Cerebellar nuclear complex (tissue), 1 donor: ENCODE measurements at places on chromosomes 3 and 15.

DNA sequence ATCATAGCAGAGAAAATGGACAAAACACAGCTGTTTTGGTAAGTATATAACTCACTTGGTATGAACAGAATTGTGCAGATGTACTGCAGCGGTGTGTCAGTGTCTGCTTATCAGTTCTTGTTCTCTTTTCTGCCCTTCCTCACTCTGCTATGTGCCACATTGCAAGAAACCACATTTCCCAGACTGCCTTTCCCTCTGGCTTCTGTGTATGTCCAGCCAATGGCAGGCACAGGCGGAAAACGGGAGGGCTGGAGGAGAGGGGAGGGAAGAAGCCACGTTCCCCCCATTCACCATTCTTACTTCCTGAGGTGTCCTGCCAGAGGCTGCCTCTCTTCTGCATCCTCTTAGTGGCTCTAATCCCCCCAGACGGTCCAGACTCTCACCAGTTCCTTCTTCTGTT, 15.4 kb downstream of the HHLA2 start:
- DNase-seq = no peak

GRCh38 chr3:56787258-56787775, 14.4 kb downstream of the ARHGEF3 start:
- no peak for DNase-seq

- no peak for DNase-seq
These were observed 24.9 kb downstream of the LARS2 start for GRCh38 chr3:45413172-45413765.

DNA sequence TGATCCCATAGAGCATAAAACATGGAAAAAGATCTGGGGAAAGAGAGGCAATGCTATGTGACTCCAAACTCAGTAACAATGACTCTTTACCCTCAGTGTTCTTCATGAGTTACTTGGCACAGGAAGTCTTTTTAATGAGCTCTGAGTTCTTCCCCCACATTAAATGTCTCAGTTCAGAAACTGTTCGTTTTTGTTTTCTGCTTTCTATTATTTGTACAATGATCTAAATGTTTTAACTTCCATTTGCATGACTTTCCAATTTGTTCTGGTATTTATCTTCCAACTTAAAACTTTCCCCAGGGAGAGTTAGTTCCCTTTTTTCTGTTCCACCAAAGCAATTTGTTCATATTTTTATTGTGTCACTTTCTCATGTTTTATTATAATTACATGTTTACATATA, 177.0 kb upstream of the ZBTB20 start:
- no peak for DNase-seq

- no peak for DNase-seq
These were observed 2.3 kb upstream of the HMCES start for GRCh38 chr3:129276385-129276784.

GRCh38 chr3:155753038-155753639, 8.3 kb upstream of the PLCH1 start:
- no peak for DNase-seq

- no peak for DNase-seq
These were observed 370.9 kb downstream of the NSUN3 start for GRCh38 chr3:94433811-94434210.

GRCh38 chr3:127396473-127396872, 108.6 kb upstream of the PRR20G start:
- no peak for DNase-seq

- no peak for DNase-seq
These were observed 703 bp downstream of the PEAK1 start for GRCh38 chr15:77418966-77419835.

DNA sequence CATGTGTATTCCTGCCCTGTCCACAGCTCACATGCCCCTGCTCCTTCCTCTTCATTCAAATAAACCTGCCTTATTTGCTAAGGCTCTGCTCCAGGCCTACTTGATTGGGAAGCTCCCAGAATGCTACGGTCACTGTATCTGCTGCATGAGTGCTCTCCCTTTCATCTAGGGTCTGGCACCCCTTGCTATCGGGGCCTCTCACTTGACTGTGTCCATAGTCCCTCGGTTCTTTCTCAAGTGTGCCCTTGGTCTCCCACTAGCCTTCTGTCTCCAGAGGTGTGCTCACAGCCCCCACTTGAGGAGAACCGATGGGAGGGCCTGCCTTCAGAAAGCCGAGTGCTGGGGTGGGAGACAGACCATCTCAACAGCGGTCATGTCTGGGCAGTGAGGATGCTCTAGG, 57.4 kb upstream of the NMNAT3 start:
- no peak for DNase-seq

DNA sequence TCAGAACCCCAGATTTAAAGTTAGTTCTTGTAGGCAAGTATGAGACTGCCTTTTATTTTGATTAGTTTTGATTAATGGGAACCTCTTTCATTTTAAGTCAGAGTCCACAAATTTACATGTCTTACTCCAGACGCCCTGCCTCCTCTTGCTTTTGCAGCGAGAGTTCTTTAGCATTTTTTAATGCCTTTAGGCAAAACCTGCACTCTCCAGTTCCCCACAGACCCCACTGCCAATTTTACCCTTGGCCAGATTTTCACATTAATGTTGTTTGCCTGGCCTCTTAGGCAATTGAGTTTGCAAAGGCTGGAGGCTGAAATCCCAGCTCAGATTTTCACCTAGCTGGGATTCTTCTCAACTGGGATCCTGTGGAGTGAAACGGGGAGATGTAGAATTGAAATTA, 85.8 kb downstream of the GAP43 start:
- DNase-seq = no peak

GRCh38 chr3:10757021-10757820, 58.8 kb upstream of the SLC6A11 start:
- DNase-seq = no peak

GRCh38 chr3:119639494-119640350, 20.7 kb downstream of the POPDC2 start:
- no peak for DNase-seq

DNA sequence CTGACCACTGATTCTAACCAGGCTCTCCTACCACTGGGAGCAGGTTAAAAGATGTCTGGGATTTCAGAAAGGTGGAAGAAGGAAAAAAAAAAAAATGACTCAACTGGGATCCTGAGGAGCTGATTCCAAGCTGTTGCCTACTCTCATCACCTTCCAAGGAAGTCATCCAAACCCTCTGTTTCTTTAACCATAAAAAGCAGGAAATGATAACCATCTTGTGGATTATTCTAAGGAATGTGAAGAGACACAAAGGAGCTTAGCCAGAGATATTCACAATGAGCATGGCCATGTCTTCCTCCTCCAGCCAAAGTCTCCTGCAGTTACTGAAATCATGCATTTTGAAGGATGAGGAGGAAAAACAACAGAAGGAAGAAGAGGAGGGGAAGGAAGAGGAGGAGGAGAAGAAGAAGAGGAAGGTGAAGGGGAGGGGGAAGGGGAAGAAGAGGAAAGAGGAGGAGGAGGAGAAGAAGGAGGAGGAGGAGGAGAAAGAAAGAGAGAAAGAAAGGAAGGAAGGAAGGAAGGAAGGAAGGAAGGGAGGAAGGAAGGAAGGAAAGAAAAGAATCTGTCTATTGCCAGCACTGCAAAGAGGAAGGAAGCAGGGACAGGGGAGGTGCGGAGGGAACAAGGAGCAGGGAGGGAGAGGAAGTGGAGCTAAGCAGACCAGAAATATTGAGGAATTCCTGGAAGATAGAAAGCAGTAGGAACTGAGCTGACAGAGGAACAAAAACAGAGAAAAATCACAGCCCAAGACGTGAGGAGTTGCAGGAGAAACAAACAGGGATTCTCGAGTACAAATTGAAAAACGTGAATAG, 229.2 kb downstream of the UACA start:
- DNase-seq = no peak

GRCh38 chr15:36737430-36737891, 158.0 kb downstream of the CDIN1 start:
- DNase-seq = no peak

- no peak for DNase-seq
These were observed 73.7 kb downstream of the TM2D3 start for GRCh38 chr15:101578443-101578894.

- DNase-seq = no peak
These were observed 11.8 kb upstream of the MYO5A start for GRCh38 chr15:52540374-52541012.

DNA sequence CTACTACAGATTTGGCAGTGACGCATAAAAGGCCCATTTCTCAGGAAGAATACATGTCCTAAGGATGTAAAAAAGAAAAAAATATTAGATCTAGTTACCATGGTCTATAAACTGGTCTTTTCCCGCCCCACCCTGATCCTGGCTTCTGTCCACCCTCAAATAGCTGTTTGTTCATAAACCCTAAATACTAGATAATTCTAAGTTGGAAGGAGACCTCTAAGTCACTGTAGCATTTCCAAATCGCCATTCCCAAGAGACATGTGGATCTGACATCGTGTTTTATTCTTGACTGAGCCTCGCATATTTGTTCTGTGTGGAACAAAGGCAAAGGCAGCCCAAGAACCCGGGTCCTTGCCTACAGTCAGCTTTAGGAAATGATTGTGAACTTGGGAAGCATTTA, 49.0 kb downstream of the LMCD1 start:
- no peak for DNase-seq

DNA sequence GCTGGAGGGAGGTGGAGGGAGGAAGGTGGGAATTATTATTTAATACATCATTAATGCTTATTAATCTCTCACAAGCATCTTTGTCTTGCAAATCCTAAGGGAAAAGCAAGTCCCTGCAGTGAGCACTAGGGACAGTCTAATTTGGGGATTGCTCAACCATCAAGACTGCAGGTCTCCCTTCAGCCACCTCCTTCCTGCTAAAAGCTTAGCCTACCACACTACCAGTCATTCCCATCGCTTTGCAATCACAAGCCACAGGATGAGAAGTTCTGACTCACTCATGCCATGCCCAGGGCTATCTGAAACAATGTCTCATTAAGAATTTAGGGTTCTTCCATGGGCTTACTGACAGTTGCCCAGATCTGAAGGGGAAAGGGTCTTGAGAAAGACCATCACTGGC, 51.0 kb upstream of the EIF1B start:
- no peak for DNase-seq

GRCh38 chr3:169295912-169296570, 367.5 kb downstream of the MECOM start:
- DNase-seq = no peak

DNA sequence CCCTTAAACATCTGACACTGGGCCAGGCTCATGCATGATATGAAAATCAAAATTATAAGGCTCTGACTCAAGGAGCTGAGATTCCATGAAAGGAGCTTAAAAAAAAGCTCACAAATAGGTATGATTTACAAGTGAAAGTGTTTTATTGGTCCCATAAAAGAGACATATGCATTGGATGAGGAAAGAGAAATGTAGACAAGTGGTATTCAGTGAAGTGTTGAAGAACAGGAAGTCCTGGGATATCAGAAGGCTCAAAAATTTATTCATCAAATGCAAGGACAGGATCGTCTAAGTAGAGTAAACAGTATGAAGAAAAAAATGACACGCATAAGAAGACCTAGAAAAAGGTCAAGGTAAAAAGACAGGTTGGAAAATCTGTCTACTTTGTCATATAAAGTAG, 188.9 kb downstream of the CBLB start:
- no peak for DNase-seq
